ENCODE measurements at places on chromosomes 2 and 18.

DNA sequence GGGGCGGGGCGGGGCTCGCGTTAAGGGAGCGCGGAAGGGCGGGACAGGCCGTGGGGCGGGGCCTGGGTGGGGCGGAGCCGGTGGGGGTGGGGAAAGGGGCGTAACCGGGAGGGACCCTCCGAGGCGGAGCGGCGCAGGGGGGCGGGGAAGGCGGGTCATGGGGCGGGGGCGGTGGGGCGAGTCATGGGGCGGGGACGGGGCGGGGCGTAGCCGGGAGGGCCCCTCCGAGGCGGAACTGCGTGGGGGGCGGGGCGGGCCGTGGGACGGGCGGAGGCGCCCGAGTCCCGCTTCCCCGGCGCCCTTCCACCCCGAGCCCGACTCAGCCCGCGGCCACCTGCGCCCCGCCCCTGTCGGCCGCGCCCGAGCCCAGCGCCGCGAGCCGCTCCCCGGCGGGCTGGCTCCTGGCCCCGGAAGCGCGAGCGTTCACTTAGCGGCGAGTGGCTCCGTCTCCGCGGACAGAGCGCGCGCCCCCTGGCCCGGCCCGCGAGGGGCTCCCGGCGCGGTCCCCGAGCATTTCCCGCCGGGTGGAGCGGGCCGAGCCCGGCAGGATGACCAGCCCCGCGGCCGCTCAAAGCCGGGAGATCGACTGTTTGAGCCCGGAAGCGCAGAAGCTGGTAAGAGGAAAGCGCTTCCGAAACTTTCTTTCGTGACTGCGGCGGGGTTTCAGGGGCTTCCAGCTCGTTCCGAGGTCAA lies 64.7 kb downstream of the LRRFIP1 start:
- peak; percentile 83 for DNase-seq
- H3K4me1 ChIP-seq = peaks cover 81% of the 10 kb centered on the region
- H3K36me3 ChIP-seq = peaks cover 25% of the 10 kb centered on the region
- no peaks in the 10 kb centered on the region for H3K27me3 ChIP-seq
- H3K4me3 ChIP-seq = peak overlapping the region; percentile 90

DNA sequence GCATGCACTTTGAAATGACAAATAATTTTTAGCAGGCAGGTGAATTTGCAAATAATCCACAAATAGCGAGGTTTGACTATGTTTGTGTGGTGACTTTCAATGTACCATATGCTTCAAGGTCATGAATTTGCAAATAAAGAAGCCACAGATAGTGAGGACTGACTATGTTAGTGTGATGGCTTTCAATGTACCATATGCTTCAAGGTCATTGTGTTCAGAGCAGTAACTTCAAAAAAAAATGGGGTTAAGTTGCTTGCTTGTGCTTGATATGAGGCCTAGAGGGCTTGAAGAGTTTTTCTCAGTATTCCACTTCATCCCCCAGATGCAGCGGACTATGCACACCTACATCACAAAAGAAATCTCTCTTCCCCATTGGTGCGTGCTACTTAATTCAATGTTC lies 602.9 kb upstream of the LRRTM4 start:
- DNase-seq = no peak
- no peaks in the 10 kb centered on the region for H3K4me1 ChIP-seq
- no peaks in the 10 kb centered on the region for H3K36me3 ChIP-seq
- no peaks in the 10 kb centered on the region for H3K27me3 ChIP-seq

- H3K4me1 ChIP-seq = no peaks in the 10 kb centered on the region
- H3K27me3 ChIP-seq = no peaks in the 10 kb centered on the region
- no peak overlapping the region for H3K27ac ChIP-seq
- DNase-seq = no peak
- no peaks in the 10 kb centered on the region for H3K36me3 ChIP-seq
These were observed 22.0 kb downstream of the MARCHF4 start for GRCh38 chr2:216350214-216350791.

GRCh38 chr2:239155806-239156480 lies 244.9 kb downstream of the HDAC4 start:
- no peaks in the 10 kb centered on the region for H3K27me3 ChIP-seq
- peaks cover 10% of the 10 kb centered on the region for H3K4me1 ChIP-seq
- H3K27ac ChIP-seq = no peak overlapping the region
- no peak for DNase-seq

- H3K27me3 ChIP-seq = no peaks in the 10 kb centered on the region
- H3K27ac ChIP-seq = peak overlapping the region; percentile 47
- no peak overlapping the region for H3K4me3 ChIP-seq
- H3K36me3 ChIP-seq = peaks cover 40% of the 10 kb centered on the region
These were observed 51.6 kb downstream of the SLC66A2 start for GRCh38 chr18:79899609-79900445.

DNA sequence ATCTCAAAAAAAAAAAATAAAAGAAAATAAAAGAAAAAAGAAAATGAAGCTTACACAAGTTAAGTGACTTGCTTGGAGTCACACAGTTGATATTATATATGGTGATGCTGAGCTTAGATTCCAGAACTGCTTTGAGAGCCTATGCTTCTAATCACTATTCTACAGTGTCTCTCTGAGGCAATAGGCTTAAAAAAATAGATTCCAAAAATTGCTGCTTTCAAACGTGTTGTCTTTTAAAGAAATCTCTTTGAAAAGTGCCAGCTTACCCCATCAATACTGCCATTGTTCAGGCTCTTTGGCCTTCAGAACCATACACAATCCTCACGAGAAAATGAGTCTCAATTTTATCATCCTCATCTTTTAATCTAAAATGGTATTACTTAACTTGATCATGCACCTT lies 102.6 kb downstream of the CDK15 start:
- peaks cover 13% of the 10 kb centered on the region for H3K4me1 ChIP-seq
- no peaks in the 10 kb centered on the region for H3K36me3 ChIP-seq
- DNase-seq = no peak
- peaks cover 28% of the 10 kb centered on the region for H3K27me3 ChIP-seq
- H3K27ac ChIP-seq = no peak overlapping the region

- no peaks in the 10 kb centered on the region for H3K36me3 ChIP-seq
- H3K27ac ChIP-seq = no peak overlapping the region
- H3K27me3 ChIP-seq = no peaks in the 10 kb centered on the region
- H3K4me1 ChIP-seq = no peaks in the 10 kb centered on the region
- no peak for DNase-seq
These were observed 112.0 kb upstream of the TEKT4 start for GRCh38 chr2:94759211-94759610.

DNA sequence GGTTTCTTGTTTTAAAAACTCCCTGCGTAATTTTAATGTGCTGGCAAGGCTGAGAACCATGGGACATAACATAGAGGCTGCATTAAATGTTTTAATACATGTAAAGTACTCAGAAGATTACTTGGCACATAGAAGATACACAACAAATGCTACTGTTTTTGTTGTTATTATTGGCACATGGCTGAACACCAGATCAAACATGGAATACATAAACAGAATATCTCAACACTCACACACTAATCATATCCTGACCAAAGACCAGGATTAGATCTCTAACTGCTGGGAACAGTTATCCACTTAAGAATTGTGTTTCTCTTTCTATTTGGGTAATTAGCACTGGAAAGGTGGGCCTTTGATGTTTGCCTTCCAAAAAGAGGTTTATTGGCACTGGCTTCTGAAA lies 69.3 kb downstream of the KCNE4 start:
- no peaks in the 10 kb centered on the region for H3K36me3 ChIP-seq
- no peak overlapping the region for H3K27ac ChIP-seq
- H3K27me3 ChIP-seq = no peaks in the 10 kb centered on the region
- no peak overlapping the region for H3K4me3 ChIP-seq

GRCh38 chr2:19690429-19690828 lies 211.4 kb downstream of the TTC32 start:
- no peaks in the 10 kb centered on the region for H3K36me3 ChIP-seq
- DNase-seq = no peak
- no peaks in the 10 kb centered on the region for H3K27me3 ChIP-seq
- H3K27ac ChIP-seq = no peak overlapping the region

- DNase-seq = peak; percentile 13
- peaks cover 5% of the 10 kb centered on the region for H3K27me3 ChIP-seq
- H3K36me3 ChIP-seq = peaks cover 3% of the 10 kb centered on the region
- peak overlapping the region; percentile 25 for H3K27ac ChIP-seq
These were observed 39.3 kb upstream of the GYPC start for GRCh38 chr2:126616606-126617069.

DNA sequence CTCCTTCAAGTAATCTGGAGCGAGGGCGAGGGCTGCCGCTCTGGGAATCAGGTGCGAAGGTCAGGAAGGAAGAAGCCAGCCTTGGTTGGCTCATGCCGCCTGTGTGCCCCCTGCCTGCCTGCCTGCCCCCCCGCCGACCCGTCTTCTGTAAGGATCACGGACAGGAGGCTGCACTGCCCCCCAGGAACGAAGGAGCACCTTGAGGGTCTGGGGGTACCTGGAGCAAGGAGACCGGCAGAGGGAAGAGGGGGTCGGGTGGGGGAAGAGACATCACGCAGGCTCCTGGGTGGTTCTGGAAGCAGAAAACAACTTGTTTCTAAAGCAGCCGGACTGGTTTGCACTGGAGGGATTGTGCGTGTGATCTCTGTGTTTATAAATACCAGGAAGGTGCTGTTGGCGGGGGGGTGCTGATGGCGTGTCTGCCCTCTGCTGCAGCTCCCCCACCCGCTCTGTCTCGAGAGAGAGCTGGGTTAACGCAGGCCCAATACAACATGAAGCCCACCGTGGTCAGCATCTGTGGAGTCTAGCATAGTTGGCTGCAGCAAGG lies 1.7 kb downstream of the FOSL2 start:
- peaks cover 20% of the 10 kb centered on the region for H3K4me1 ChIP-seq
- H3K36me3 ChIP-seq = peaks cover 8% of the 10 kb centered on the region
- H3K27me3 ChIP-seq = no peaks in the 10 kb centered on the region
- no peak for DNase-seq

- no peaks in the 10 kb centered on the region for H3K27me3 ChIP-seq
- no peak for DNase-seq
- no peak overlapping the region for H3K27ac ChIP-seq
- no peak overlapping the region for H3K4me3 ChIP-seq
These were observed 256.9 kb downstream of the CDH19 start for GRCh38 chr18:66346833-66347588.

GRCh38 chr2:196176142-196176738 lies 4.9 kb upstream of the STK17B start:
- H3K27me3 ChIP-seq = no peaks in the 10 kb centered on the region
- H3K27ac ChIP-seq = peak overlapping the region; percentile 92
- H3K4me3 ChIP-seq = peak overlapping the region; percentile 52

DNA sequence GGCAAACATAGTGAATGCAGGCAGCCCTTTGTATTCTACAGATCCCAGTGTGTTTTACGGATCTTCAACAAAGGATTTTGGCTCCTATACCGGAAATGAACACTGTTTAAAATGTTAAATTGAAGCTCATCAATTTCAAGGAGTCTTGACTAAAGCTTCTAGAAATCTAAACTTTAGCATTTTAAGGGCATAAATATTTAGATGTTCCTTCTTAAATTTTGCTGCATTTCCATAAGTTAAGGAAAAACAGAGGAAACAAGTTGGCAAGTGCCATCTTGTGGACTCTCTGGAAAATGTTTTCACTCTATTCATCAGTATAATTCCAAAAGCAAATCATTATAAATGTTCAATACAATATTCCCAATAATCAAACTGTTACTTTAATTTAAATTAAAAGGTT lies 19.6 kb downstream of the CHN1 start:
- H3K27me3 ChIP-seq = peaks cover 31% of the 10 kb centered on the region
- no peak for DNase-seq
- no peak overlapping the region for H3K27ac ChIP-seq
- no peaks in the 10 kb centered on the region for H3K36me3 ChIP-seq

DNA sequence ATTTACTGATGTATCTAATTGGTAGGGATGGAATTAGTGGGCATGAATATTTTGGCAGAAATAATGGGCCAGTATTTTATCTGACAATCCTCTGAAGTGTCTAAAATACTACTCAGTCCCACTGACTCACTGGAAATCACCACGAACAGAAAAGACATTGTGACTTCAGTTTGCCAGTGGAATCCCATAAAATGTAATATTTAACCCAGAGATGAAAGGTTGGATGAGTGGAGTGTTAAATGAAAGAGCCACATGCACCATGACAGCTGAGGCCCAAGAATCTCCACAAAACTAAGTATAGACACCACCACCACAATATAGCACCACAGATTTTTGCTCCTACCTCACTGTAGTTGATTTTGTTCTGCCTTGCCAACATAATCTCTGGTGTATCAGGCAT lies 103.9 kb downstream of the NEB start:
- H3K27me3 ChIP-seq = no peaks in the 10 kb centered on the region
- peaks cover 6% of the 10 kb centered on the region for H3K36me3 ChIP-seq
- H3K4me3 ChIP-seq = no peak overlapping the region
- no peak overlapping the region for H3K27ac ChIP-seq
- H3K4me1 ChIP-seq = no peaks in the 10 kb centered on the region
- no peak for DNase-seq

DNA sequence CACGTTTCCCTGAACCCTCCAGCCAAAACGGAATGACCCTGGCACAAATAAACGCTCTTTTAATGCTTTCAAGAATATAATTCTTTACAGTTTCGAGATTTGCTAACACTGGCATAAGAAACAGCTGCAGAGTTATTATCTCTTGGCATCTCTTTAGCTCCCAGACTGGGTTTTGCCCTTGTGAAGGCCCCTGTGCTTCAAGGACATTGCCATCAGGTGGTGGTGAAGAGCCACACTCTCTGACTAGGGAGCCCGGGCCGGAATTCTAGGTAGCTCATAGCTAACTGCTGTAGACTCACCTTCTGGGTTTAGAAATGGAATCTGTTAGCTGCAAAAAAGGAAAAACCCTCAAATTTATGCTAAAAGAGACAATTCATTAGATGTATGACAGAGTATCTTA lies 13.3 kb upstream of the GALNT14 start:
- no peak overlapping the region for H3K4me3 ChIP-seq
- H3K27ac ChIP-seq = no peak overlapping the region
- H3K27me3 ChIP-seq = peaks cover 5% of the 10 kb centered on the region
- no peaks in the 10 kb centered on the region for H3K4me1 ChIP-seq

Data from stimulated activated naive B cell treated with anti-CD40 and anti-IgM and Interleukin-4, amounts not matched to agents 10 μg/mL and 1 μg/mL and 100 μg/mL, for 72 hours (primary cell).